ENCODE measurements at places on chromosomes 6 and 20. TPM values are rescaled to one million over a fixed set of nuclear protein-coding genes. Genes with fewer than 3 reads are reported as not detected.

The C6orf15 gene
- not detected for total RNA-seq

The CSTF1 gene
- total RNA-seq = 25.6 TPM

The FLRT3 gene
- total RNA-seq = 5.7 TPM

The TINAG gene
- total RNA-seq = not detected

The BPIFA1 gene
- total RNA-seq = not detected

The IL17A gene
- total RNA-seq = not detected

The DEK gene
- total RNA-seq = 33.8 TPM

The SAMD5 gene
- 1.6 TPM for total RNA-seq

The TCP11 gene
- total RNA-seq = not detected

The BIRC7 gene
- not detected for total RNA-seq

The ID4 gene
- total RNA-seq = 6.3 TPM

The PAX1 gene
- total RNA-seq = not detected

The GNL1 gene
- 42.1 TPM for total RNA-seq

The OR2J3 gene
- total RNA-seq = not detected

The ABHD16B gene
- not detected for total RNA-seq

The PPP1R18 gene
- 175 TPM for total RNA-seq

The APOBEC2 gene
- 0.61 TPM for total RNA-seq
